ENCODE measurements at places on chromosomes 2 and 18.
A peak's percentile ranks its signal among the peaks of the same experiment; 100 is the strongest.

DNA sequence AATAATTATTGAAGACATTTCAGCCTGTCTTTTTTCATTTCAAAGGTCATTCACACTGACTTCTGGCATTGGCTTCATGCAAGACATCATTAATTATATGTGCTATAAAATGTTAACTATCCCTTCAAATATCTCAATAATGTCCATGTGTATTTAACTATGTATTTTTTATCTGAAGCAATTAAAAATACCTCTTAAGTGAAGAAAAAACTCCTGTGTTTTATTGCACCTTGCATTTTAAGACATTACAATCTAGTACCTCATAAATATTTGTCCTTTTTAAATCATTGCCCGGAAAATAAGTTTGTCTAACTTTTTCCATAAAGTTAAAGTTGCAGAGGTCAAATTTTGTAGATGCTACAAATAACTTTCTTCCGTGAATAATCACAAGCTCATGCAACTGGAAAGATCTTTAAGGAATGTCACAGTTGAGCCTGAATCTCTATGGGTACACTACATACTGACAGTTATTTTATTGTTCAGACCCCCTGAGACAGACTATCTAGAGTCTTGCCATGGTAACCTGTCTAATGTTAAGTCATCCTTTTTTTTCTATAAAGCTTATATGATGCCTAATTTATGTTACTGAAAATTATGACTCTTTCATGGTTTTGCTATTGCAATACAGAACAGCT is 38.4 kb upstream of the COBLL1 start:
- no peak for DNase-seq

- no peak for DNase-seq
Observed at GRCh38 chr18:5464251-5464650, 79.5 kb downstream of the EPB41L3 start.

DNA sequence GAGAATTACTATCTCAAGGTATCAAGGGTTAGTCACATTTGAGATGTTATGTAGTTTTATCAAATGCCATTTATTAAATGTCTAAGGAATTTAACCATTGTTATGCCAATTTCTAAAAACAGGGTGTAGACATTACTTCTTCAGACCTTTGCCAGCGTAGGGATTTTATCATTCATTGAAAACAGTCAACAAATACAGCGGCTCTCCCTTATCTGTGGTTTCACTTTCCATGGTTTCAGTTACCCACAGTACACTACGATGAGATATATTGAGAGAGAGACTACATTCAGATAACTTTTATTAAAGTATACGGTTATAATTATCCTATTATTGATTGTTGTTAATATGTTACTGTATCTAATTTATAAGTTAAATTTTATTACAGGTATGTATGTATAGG is 234.7 kb downstream of the TMX3 start:
- no peak for DNase-seq

DNA sequence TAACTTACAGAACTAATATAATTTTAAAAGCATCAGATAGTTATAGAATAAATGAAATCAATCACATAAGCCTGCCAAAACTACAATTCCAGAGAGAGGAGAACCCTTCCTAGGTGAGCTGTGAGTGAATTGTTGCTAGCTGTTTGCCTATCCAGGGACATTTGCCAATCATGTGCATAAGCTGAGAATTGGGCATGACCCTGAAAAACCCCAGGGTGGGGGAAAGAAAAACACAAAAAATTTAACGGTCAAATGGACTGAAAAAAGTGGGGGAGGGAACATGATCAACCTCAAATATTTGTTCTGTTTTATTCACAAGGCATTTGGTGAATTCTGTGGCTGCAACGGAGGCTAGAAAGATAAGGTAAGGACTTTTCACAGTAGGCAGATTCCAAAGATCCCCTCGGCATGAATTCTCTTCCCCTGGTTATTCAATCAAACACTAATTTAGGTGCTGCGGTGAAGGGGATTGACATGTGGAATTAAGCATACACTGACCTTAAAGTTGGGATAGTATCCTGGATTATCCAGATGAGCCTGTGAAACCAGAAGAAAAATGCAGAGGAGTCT is 203.9 kb upstream of the RGPD4 start:
- no peak for DNase-seq

GRCh38 chr18:73901151-73901550 is 246.5 kb downstream of the FBXO15 start:
- no peak for DNase-seq

DNA sequence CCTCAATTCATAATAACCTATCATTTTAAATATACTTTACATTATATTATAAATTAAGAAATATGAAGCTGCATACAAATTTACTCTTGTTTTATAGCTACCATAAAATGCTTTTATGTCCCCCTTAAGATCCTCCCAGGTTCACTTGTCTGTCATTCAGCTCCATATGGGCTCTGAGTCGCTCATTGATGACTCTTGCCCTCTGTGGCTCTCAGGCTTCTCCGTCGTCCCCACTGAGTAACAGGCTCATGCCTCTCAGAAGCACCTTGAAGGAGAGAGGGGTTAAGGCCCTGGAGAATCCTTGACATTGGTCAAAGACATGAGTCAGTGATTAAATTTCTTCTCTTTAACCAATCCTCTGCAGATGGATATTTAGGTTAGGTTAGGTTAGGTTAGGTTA is 6.2 kb upstream of the MCM6 start:
- DNase-seq: no peak

DNA sequence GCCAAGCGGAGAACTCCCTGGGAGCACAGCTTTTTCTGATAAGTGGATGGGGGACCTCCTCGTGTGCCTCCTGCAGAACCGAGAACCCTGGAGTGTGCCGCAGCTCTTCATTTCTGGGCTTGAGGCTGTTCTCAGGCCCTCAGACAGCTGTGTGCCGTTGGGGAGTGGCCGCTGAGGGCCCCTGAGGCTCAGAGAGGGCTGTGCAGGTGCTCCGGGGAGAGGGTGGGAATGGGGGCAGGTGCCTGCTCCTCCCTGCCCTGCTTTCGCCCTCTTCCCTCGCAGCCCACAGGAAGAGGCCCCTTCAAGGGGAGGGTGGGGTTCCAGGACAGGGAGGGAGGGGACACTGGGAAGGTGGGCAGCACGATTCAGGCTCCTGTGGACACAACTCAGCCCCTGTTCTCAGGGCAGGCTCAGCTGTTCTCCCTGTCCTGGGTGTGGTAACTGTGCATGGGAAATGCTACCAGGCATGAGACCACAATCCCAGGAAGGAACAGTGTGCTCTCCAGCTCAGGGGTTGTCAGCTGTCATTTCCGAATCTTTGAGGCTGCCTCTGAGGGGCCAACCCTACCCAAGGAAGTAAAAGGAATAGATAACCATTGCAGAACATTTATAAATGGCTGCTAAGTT is 11.3 kb downstream of the LCT start:
- no peak for DNase-seq

DNA sequence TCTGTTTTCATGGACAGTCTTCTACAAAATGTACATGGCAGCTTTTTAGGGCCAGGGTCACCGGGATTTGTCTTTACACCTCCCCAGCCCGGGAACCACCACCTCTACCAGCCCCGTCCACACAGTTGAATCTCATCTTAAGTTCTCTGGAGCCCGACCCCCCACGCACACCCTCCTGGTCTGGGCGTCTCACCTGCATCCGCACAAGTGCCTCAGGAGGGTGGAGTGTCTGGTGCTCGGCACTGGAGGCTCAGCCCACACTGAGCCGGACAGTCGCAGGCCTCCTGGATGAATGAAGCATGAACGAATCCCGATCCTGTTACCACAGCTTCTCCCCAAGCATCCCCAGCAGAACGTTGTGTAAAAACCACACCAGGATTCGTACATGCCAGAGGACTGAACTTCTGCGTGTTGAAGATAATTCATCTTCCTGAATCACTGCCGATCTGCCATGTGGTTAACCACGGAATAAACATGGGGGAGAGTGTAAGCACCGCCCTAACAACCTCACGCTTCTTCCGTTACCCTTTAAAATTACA is 162.0 kb downstream of the RTP5 start:
- peak; percentile 35 for DNase-seq

- no peak for DNase-seq
Observed at GRCh38 chr2:36562240-36562639, 35.7 kb downstream of the FEZ2 start.

DNA sequence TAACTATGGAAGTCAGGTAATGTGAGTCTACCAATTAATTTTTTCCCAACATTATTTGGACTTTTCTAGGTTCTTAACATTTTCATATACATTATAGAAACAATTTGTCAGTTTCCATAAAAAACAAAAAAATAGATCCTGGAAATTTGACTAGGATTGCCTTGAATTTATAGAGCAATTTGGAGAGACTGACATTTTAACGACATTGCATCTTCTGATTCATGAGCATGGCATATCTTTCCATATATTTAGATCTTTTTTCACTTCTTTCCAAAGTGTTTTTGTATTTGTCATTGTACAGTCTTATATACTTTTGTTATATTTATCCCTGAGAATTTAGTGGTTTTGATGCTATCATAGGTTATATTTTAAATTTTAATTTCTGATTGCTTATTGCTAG is 42.0 kb downstream of the ANKRD12 start:
- no peak for DNase-seq

- DNase-seq: no peak
Observed at GRCh38 chr2:163247156-163247846, 408.7 kb upstream of the KCNH7 start.

DNA sequence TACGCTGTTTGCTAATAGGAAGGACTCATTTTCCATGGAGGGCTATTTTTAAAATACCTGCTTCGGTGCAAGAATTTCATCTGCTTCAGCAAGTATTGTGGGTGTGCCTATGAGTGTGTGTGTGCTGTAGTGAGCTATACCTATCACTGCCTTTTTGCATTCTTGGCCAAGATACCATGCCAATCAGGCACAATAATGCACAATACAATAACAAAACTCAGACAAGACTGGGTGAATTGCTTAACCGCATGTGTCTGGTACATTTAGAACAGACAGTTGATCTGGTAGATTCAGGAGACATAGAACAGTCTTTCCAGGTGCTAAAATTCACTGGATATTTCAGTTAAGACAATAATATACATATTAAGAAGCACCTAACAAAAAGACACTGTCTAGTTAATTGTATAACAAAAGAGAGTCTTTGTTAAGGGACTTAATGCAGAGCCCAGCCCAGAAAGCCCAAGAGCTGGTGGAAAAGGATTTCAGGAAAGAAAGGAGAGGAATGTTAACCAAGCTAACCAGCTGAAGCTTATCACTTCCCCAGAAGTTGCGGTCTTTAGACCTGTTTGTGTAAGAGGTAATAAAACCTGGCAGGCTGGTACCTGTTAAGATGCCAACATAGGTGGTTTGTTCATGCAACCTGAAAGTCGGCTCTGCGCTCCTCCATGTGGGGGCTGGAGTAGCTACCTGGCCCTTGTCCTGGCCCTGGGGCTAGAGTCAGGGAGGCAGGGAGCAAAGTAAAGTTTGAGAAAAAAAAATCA is 153.3 kb upstream of the RBMS1 start:
- no peak for DNase-seq

DNA sequence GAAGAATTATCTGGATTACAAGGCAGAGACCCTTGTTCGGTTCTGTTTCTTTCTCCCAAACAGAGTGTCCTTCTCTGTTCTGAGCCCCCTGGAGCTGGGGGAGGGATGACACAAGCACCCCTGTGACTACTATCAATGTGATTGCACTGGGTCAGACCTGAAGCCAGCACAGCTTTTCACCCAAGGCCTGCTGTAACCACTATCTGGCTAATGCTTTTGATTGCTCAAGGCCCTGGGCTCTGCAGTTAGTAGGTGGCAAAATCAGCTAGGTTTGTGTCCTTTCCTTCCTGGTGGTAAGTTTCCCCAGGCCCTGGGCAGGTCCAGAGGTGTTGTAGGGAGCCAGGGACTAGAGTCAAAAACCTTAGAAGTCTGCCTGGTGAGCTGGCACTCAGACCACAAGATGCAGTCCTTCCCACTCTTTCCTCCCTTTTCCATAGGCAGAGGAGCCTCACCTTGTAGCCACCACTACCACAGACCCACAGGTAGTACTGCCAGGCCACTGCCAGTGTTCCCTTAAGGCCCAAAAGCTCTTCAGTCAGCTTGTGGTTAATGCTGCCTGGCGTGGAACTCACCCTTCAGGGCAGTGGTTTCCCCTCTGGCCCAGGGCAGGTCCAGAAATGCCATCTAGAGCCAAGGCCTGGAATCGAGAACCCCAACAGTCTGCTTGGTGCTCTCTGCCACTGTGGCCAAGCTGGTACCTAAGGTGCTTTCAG is 83.0 kb downstream of the FAM117B start:
- DNase-seq: no peak

DNA sequence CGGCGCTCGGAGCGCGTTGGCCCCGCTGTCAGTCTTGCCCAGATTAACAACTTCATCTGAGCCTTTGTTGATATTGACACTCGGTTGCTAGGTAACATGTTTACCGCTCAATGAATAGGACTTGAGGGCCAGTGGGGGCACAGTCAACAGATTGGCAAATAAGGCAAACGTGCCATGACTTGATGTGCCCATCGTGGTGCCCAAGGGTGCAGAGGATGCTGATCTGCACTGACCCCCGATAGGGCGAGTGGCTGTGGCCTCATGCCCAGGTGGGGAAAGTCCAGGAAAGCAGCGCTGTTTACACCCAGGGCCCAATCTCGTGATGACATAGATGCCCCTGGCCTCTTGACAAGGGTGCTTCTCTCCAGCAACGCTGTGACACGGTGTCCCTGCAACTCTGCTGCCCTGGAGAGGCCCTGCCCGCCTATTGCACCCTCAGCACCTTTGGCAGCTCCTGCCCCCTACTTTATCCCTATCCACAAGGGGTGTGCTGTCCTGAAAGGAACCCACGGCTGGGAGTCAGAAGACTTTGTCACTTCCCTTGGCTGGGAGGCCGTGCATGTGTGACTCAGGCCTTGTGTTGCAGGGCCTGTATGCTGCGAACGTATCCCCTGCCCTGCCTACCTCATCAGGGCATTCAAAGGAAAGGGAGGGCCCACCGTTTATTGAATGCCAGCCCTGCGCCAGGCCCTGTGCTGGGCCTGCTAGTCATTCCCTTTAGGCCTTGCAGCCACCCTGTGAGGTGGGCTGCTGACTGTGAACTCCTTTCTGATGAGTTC is 158.0 kb downstream of the INHBB start:
- DNase-seq: no peak

DNA sequence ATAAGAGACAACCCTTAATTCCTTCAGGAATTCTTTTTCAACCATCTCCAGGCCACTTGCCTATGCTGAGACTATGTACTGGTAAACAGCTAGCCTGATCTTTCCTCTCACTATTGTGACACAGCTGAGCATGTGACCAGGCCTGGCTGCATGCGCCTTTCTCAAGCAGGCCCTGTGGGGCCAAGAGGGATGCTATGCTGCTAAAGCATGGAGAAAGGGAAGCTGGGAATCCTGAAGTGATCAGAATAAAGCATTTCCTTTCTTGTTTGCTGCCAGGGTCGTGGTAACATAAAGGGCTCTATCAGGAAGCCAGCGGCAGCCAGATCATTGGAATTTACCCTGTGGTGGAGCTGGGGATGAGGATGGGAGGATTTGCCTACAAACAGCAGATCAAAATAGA is 29.8 kb upstream of the LCLAT1 start:
- DNase-seq: no peak

- DNase-seq: no peak
Observed at GRCh38 chr18:24831081-24831480, 370.6 kb downstream of the HRH4 start.

- DNase-seq: no peak
Observed at GRCh38 chr2:29014811-29015421, 33.8 kb downstream of the TOGARAM2 start.
